Hindlimb muscle (tissue), 1 donor: ENCODE measurements at places on chromosomes 1 and 21. TPM values are rescaled to one million over a fixed set of nuclear protein-coding genes. Genes with fewer than 3 reads are reported as not detected.

Gene GPN2
- polyA plus RNA-seq, result 25.9 TPM

Gene HIPK1
- polyA plus RNA-seq, result 27.3 TPM

Gene OPRD1
- polyA plus RNA-seq, result 0.74 TPM

Gene OR2L8
- polyA plus RNA-seq, result not detected

Gene ZFP69
- 5.0 TPM for polyA plus RNA-seq

Gene IL22RA1
- polyA plus RNA-seq, result not detected

Gene C1orf87
- 1.7 TPM for polyA plus RNA-seq

Gene NAV1
- polyA plus RNA-seq, result 27.0 TPM

DNA sequence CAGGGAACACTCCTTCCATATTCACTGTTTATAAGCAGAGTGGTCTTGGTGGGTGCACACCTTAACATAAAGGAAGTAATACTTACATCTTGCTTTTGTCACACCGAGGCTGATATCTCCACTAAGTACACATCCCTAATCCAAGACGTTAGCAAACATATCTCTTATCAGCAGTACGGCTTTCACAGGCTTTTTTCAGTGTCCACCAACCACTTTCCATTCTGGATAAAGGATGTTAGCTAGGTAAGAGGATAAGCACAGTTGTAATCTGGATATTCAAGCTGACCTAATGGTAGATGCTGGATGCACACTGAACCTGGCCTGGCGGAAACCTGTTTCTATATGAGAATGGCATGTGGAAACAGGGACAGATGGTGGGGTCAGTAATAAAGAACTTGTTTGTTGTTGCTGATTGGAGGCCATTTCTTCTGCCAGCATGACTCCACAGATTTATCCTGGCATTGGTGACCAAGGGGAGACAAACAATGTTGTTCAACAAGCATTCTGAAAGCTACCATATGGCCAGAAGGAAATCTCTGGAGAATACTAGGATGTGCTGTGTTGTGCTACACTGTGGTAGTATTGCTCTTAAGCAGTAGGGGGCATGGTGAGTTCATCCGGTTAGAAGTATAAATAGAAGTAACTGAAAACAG is 416.4 kb downstream of the PTBP2 start:
- peak; percentile 32 for DNase-seq

- no peak for DNase-seq
Observed at GRCh38 chr21:35530766-35531165, 481.7 kb upstream of the RUNX1 start.

GRCh38 chr1:3234956-3235355 is 166.0 kb downstream of the PRDM16 start:
- DNase-seq, result no peak

GRCh38 chr21:37176716-37177115 is 90.4 kb downstream of the VPS26C start:
- no peak for DNase-seq

- peak; percentile 19 for DNase-seq
Observed at GRCh38 chr1:8166406-8166805, 140.3 kb upstream of the ERRFI1 start.

- DNase-seq, result no peak
Observed at GRCh38 chr1:66968574-66968973, 43.8 kb downstream of the MIER1 start.

DNA sequence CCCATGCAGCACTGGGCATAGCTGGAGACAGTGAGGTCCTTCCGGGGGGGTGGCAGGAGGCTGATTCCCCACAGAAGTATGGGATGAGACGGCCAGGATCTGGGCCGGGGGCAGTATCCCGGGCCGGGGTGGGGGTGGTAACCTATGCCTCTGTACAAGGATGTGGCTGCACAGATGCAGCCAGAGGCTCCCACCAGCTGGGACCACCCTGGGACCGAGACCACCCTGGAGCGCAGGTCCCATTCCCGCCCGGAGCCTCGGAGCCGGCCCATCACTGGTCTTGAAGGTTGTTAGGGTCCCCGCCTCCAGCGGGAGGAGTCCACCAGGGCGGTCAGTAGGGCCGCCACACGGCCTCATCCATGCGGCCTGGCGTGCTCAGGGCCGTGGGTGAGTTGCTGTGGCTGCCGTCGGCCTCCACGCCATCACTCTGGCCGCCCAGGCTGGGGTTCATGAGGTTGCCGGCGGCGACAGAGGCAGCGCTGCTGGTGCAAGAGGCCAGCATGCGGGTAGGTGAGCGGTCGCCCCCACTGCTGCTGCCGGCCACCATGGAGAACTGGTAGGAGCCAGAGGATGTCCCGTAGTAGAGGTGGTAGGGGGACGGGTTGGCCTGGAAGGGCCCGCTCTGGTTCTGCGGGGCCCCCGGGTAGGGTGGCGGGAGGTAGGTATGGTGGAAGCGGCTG is 28.1 kb downstream of the RUNX3 start:
- DNase-seq, result no peak

GRCh38 chr1:49397086-49397485 is 620.4 kb upstream of the BEND5 start:
- no peak for DNase-seq

- DNase-seq, result no peak
Observed at GRCh38 chr1:172019976-172020375, 178.7 kb downstream of the DNM3 start.

DNA sequence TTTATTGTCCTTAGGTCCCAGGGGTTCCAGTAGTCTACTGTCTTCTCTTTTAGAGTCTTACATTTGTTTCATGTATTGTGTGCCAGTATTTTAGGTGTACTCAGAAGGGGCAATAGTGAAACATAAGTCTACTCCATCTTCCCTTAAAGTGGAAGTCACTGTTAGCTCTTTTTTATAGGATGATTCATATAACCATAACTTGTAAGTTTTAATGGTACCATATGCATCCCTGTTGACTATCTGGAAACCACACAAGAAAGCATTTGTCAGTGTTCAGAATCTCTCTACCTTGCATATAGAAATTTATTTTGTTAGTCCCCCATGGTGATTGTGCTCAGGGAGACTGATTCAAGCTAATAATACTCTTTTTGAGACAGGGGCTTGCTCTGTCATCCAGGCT is 149.9 kb downstream of the HS2ST1 start:
- DNase-seq, result no peak

GRCh38 chr21:41662161-41662560 is 104.7 kb downstream of the RIPK4 start:
- DNase-seq, result no peak

GRCh38 chr1:88013485-88013884 is 670.6 kb upstream of the PKN2 start:
- no peak for DNase-seq
